ENCODE measurements at places on chromosomes 7 and 10. TPM values are rescaled to one million over a fixed set of nuclear protein-coding genes. Genes with fewer than 3 reads are reported as not detected.

DNA sequence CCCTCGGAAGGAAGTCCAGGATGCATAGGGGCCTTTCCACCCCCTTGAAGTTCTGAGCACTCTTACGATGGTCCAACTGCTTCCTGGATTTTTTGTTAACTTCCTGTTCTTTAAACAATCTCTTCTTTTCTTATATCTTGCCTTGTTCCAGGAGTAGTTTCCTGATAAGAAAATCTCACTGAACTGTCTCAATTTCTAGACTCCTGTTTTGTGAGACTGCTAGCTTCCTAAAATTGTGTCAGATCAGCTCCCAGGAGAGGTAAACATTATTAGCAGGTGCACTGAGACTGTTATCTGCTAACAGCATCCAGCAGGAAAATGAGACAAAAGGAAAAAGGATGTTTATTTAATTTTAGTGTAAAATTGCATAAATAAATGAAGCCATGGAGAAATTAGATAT, 106.2 kb upstream of the PITRM1 start:
- H3K27me3 ChIP-seq: no peaks in the 10 kb centered on the region
- DNase-seq: no peak
- no peak overlapping the region for H3K27ac ChIP-seq
- no peaks in the 10 kb centered on the region for H3K4me1 ChIP-seq

GRCh38 chr10:86446440-86446839, 75.2 kb downstream of the WAPL start:
- no peak for DNase-seq
- peak overlapping the region; percentile 34 for H3K27ac ChIP-seq
- no peak overlapping the region for H3K4me3 ChIP-seq
- no peaks in the 10 kb centered on the region for H3K4me1 ChIP-seq
- peaks cover 43% of the 10 kb centered on the region for H3K36me3 ChIP-seq
- no peaks in the 10 kb centered on the region for H3K27me3 ChIP-seq

DNA sequence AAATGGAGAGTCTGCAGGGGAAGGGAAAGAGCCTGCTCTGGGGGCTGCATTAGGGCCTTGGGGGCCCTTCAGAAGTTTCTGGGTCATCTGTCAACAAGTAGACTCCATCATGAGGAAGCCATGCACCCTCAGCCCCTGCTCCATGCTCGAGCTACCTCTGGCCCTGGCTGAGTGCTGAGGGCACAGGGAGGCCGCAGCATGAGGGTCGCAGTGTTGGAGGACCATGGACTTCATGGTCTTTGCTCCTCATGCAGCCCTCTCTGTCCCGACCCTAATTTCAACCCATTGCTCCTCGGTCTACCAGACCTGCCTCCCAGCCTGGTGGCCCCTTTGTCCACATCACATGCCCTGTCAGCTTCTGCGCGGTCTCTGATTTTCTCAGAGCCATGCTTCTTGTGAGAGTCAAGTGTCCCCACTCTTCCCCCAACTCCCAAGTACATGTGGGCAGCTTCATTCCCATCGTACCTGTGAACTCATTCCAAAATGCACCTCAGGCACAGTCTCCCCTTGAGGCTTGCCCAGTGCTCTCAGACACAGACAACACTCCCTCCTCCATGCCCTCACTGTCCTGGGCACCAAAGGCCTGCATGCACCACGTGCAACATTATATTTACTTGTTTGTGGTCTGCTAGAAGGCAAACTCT, 14.7 kb downstream of the ZNF488 start:
- no peaks in the 10 kb centered on the region for H3K27me3 ChIP-seq
- H3K27ac ChIP-seq: no peak overlapping the region
- H3K4me1 ChIP-seq: no peaks in the 10 kb centered on the region
- peak; percentile 47 for DNase-seq
- no peak overlapping the region for H3K4me3 ChIP-seq

- no peak overlapping the region for H3K27ac ChIP-seq
- H3K27me3 ChIP-seq: no peaks in the 10 kb centered on the region
- no peaks in the 10 kb centered on the region for H3K36me3 ChIP-seq
- H3K4me1 ChIP-seq: no peaks in the 10 kb centered on the region
Measured at GRCh38 chr7:125197731-125198393, 268.2 kb upstream of the POT1 start.

GRCh38 chr7:158763454-158764033, 58.9 kb upstream of the NCAPG2 start:
- no peak overlapping the region for H3K4me3 ChIP-seq
- H3K36me3 ChIP-seq: peaks cover 82% of the 10 kb centered on the region
- DNase-seq: no peak
- no peak overlapping the region for H3K27ac ChIP-seq
- H3K4me1 ChIP-seq: no peaks in the 10 kb centered on the region
- no peaks in the 10 kb centered on the region for H3K27me3 ChIP-seq

DNA sequence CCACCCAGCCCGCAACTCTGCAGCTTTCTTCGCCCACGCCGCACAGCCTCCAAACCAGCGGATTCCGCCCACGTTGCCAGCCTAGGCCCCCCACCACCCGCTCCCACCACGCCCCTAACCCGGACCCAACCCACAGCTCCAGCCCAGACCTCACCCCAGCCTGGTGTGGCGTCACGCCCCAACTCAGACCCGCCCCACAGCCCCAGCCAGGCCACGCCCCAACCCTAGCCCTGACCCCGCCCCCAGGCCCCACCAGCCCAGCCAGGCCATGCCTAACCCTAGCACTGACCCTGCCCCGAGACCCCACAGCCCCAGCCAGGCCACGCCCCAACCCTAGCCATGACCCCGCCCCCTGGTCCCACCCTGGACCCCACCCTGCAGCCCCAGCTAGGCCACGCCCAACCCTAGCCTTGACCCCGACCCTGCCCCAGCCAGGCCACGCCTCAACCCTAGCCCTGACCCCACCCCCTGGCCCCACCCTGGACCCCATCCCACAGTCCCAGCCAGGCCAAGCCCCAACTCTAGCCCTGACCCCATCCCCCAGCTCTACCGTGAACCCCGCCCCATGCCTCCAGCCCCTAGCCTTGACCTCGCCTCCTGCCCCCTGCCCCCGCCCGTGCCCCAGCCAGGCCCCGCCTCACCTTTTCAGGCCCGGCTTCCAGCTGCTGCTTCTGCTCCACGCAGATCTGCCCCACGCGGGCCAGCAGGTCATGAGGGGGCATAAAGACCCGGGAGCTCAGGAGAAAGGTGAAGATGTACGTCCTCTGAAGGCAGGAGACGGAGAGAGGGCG, 64.0 kb downstream of the RASGEF1A start:
- no peak overlapping the region for H3K27ac ChIP-seq
- peak overlapping the region; percentile 57 for H3K4me3 ChIP-seq
- H3K27me3 ChIP-seq: no peaks in the 10 kb centered on the region
- H3K4me1 ChIP-seq: no peaks in the 10 kb centered on the region
- H3K36me3 ChIP-seq: no peaks in the 10 kb centered on the region
- DNase-seq: peak; percentile 59

DNA sequence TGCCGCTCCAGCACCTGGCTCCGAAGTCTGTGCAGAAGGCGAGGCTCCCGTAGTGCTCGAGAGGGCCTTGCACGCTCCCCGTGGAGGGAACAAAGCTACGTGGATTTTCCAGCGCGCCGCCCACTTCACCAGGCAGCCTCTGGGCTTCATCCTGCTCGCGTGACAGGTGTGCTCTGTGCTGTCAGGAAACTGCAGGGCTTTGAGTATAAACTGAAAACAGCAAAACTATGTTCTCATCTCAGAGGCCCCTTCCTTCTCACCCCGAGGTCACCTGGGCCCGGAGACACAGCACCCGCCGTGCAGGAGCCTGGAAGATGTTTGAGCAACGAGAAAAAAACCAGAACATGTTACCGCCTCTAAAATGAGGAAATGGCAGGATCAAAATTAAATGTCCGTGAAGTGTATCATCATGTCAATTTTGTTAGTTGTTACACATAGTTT, 17.6 kb upstream of the GPR146 start:
- H3K36me3 ChIP-seq: peaks cover 31% of the 10 kb centered on the region
- no peak overlapping the region for H3K4me3 ChIP-seq
- no peaks in the 10 kb centered on the region for H3K4me1 ChIP-seq
- no peak overlapping the region for H3K27ac ChIP-seq
- no peaks in the 10 kb centered on the region for H3K27me3 ChIP-seq

- DNase-seq: no peak
- H3K36me3 ChIP-seq: peaks cover 82% of the 10 kb centered on the region
- H3K4me1 ChIP-seq: no peaks in the 10 kb centered on the region
- no peak overlapping the region for H3K4me3 ChIP-seq
Measured at GRCh38 chr7:149006345-149006725, 22.0 kb downstream of the PDIA4 start.

- no peaks in the 10 kb centered on the region for H3K27me3 ChIP-seq
- no peak overlapping the region for H3K4me3 ChIP-seq
- no peaks in the 10 kb centered on the region for H3K36me3 ChIP-seq
Measured at GRCh38 chr10:91689731-91690168, 56.9 kb upstream of the PPP1R3C start.

- H3K4me3 ChIP-seq: no peak overlapping the region
- H3K27me3 ChIP-seq: no peaks in the 10 kb centered on the region
- no peak for DNase-seq
- H3K4me1 ChIP-seq: no peaks in the 10 kb centered on the region
Measured at GRCh38 chr7:40760293-40760964, 625.6 kb downstream of the SUGCT start.

DNA sequence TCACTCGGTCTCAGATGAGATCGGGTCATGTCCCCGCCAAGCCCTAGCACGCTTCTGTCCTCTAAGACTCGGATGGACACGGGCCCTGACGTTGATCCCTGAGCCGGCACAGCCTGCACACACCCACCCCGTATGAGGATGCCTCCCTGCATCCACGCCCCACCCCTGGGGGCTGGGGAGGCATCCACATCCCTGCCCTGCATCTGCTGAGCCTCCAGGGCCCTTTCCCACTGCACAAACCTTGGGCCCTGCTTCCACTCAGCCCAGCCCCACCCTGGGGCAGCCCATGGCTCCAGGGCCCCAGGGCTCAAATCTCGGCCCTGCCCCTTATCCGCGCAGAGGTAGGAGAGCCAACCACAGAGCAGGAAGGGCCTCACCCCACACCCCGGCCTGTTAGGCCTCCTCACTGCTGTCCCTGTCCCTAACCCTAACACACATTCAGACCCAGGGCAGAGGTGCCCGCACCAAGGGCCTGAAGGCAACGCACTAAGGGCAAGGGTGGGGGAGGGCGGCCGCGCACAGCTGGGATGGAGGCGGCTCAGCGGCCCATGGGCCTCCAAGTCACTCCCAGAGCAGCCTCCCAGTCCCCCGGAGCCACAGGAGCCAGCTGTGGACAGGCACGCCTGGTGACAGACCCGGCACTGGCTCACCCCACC, 9.5 kb upstream of the MICALL2 start:
- no peak overlapping the region for H3K27ac ChIP-seq
- peaks cover 21% of the 10 kb centered on the region for H3K4me1 ChIP-seq
- DNase-seq: no peak
- H3K27me3 ChIP-seq: no peaks in the 10 kb centered on the region
- no peak overlapping the region for H3K4me3 ChIP-seq

GRCh38 chr7:130632111-130632510, 36.4 kb downstream of the COPG2 start:
- no peaks in the 10 kb centered on the region for H3K27me3 ChIP-seq
- no peak overlapping the region for H3K27ac ChIP-seq
- no peaks in the 10 kb centered on the region for H3K36me3 ChIP-seq
- no peak overlapping the region for H3K4me3 ChIP-seq
- H3K4me1 ChIP-seq: no peaks in the 10 kb centered on the region
- DNase-seq: no peak

DNA sequence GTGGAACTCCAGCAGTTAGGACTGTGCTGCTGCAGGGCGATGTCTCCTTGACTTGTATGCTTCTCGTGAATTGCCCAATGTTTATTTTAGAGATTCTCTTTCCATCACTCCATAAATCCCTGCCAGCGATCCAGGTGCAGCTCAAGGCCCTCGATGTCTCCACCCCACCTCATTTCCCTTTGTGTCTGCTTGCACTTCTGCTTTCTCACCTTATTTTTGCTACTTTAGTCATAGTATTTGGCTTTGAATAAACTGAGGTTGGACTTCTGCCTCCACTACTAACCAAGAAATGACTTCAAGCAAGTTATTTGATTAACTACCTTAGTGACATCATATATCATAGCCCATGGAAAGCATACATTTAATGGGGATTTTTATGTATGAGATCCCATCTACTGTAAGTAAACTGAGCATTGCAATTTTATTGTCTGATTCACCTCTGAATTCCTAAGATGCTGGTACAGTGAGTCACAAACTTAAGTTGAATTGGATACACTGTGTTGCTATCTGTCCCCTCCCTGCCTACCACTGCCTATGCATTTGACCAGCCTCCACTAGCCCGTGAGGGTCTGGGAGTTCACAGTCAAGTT, 255.8 kb downstream of the ABCA13 start:
- no peak for DNase-seq
- H3K27ac ChIP-seq: no peak overlapping the region
- H3K27me3 ChIP-seq: no peaks in the 10 kb centered on the region
- no peak overlapping the region for H3K4me3 ChIP-seq

DNA sequence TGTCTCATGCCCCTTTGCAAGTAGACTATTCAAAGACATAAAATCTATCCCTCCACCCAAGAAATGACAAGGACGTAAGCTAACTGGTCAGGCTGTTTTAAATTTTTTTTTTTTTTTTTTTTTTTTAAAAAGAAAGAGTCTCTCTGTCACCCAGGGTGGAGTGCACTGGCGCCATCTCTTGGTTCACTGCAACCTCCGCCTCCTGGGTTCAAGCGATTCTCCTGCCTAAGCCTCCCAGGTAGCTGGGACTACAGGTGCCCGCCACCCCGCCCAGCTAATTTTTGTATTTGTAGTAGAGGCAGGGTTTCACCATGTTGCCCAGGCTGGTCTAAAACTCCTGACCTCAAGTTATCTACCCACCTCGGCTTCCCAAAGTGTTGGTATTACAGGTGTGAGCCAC, 11.2 kb downstream of the TRA2A start:
- no peaks in the 10 kb centered on the region for H3K27me3 ChIP-seq
- peaks cover 15% of the 10 kb centered on the region for H3K4me1 ChIP-seq
- H3K4me3 ChIP-seq: no peak overlapping the region
- peaks cover 58% of the 10 kb centered on the region for H3K36me3 ChIP-seq
- DNase-seq: no peak

GRCh38 chr10:48474765-48475365, 130.0 kb downstream of the ARHGAP22 start:
- H3K4me1 ChIP-seq: no peaks in the 10 kb centered on the region
- no peaks in the 10 kb centered on the region for H3K36me3 ChIP-seq
- H3K27me3 ChIP-seq: no peaks in the 10 kb centered on the region
- no peak overlapping the region for H3K4me3 ChIP-seq
- H3K27ac ChIP-seq: no peak overlapping the region
- no peak for DNase-seq

DNA sequence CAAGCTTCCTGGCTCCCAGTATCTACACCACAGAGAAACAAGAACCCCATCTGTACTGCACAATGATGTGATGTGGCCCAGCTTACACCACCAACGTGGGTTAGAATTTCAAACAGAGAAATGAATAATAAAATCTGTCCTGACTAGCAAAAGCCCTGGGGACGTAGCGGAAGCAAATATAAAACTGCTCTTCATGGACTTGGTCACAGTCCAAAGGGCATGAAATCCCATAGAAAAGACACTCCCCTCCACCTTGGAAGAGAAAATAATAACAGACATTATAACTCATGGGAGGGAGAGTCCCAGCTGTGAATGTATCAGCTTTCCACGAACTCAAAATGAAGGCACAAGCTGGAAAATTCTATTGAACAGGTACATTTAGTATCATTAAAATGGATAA, 205.3 kb upstream of the GALNT17 start:
- H3K4me3 ChIP-seq: no peak overlapping the region
- H3K4me1 ChIP-seq: no peaks in the 10 kb centered on the region
- no peak for DNase-seq
- no peak overlapping the region for H3K27ac ChIP-seq
- no peaks in the 10 kb centered on the region for H3K27me3 ChIP-seq

GRCh38 chr10:53489335-53490182, 717.0 kb upstream of the MBL2 start:
- no peaks in the 10 kb centered on the region for H3K36me3 ChIP-seq
- no peak overlapping the region for H3K4me3 ChIP-seq
- H3K27ac ChIP-seq: no peak overlapping the region
- no peaks in the 10 kb centered on the region for H3K27me3 ChIP-seq

Gene BLNK
- total RNA-seq: not detected

Gene MSMB
- total RNA-seq: not detected

Gene HTRA1
- total RNA-seq: 112 TPM

Gene SLC16A9
- 2.9 TPM for total RNA-seq

Gene CARD11
- total RNA-seq: 0.64 TPM

Gene AOAH
- 0.75 TPM for total RNA-seq

Measured in ascending aorta (tissue), 2 donors.